ENCODE measurements at places on chromosomes 6 and 20.

DNA sequence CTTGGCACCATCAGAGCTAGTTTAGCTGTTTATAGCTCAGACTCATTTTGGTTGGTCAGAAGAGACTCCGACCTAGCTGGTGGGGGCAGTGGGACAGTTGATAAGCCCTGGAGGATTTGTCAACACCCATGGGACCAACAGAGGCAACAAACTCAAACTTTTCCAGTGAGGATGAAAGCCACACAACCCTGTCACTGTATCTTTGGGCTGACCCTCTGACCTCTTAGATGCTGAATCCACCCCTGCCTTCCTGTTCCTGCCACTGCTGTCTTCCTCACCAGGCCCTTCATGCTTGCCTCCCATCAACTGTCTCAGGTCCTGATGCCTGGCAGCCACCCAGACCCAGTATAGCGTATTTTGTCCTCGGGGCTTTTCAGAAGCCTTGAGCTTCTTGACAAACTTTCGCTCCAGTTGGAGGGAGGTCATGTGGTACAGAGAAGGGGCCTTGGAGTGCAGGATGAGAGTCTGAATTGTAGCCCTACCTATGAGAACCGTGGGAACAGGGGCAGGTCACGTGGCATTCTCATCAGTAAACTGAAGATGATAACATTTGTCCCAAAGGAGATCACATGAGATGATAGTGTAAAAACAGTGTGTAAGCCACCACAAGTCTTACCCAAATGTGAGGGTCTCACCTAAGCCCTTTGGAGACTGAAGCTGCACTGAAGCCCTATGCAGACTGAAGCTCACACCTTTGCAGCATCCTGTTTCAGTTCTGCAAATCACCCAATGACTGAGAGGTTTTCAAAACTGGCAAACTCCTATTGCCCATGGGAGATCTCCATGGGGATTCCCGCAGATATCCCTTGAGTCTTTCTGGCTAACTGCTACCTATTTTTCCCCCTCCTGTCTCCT is 72.0 kb upstream of the F13A1 start:
- no peak for DNase-seq

DNA sequence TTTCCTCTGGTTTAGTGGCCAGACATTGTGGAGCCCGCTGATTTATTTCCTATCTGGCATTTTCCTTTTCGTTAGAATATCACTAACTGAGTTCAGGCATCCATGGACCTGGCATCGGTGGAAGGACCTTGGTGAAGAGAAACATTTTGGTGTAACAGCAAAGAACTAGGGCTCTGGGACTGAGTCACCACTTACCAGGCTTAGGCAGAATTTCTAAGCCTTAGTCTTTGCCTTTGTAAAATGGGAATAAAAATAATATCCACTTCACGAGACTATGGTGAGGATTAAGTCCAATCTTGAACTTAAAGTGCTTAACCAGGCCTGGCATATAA is 42.0 kb upstream of the ENPP1 start:
- DNase-seq, result no peak

GRCh38 chr6:90425161-90425641 is 128.6 kb upstream of the BACH2 start:
- DNase-seq, result no peak

DNA sequence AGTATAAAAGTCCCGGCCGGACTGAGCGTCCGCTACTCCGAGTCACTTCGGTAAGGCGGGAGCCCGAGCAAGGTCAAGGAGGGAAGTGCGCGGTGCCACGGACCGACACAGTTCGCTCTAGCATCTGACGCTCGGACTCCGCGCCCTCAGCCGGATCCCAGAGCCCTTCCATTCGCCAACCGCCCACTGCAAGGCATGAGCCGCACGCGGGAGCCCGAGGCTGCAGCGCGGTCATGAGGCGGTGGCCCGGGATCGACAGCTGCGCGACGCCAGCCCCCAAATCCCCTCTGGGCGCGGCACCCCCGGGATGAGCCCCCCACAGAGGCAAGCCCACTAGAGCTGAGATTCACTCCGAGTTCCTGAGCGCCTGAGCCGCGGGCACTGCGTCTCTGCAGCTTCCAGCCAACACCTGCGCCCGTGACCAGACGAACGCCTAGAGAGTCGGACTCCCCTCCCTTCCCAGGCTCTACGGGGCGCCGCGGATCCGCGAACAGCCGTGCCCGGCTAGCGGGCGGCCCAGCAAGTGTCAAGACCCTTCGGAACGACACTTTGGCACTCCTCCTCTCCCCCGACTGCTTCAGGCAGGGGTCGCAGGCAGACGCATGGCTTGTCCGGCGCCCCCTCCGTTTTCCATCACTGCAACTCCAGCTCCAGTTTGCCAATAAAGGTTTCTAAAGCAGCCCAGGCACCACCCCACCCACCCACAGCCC is 725 bp upstream of the ISM1 start:
- DNase-seq, result no peak

- peak; percentile 78 for DNase-seq
Measured at GRCh38 chr6:139433631-139434419, 59.4 kb upstream of the CITED2 start.

- peak; percentile 18 for DNase-seq
Measured at GRCh38 chr6:35739645-35740524, 3.1 kb downstream of the ARMC12 start.

Data from MV-4-11 (cell line).